ENCODE measurements at places on chromosomes 16 and 17.

- DNase-seq: no peak
Measured at GRCh38 chr17:65794572-65794971, 233.1 kb upstream of the AXIN2 start.

- DNase-seq: no peak
Measured at GRCh38 chr17:17683710-17684365, 2.6 kb downstream of the RAI1 start.

DNA sequence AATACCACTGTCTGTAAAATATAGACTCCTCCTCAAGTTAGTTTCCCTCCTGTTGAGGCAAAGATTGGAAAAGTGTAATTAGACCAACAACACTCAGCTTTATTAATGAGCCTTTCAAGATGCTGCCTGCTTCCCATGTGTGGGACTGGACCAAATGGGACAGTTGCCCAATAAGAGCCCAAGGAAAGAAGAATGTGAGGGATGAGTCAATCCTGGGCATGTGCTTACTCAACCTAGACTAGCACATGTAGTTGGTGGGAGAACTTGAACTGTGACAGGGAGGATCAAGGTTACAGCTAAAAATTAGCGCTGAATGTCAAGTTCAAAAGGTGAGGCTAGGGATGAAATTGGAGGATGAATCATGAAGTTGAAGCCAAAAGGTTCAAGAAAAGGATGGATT, 435.5 kb downstream of the CA10 start:
- no peak for DNase-seq

DNA sequence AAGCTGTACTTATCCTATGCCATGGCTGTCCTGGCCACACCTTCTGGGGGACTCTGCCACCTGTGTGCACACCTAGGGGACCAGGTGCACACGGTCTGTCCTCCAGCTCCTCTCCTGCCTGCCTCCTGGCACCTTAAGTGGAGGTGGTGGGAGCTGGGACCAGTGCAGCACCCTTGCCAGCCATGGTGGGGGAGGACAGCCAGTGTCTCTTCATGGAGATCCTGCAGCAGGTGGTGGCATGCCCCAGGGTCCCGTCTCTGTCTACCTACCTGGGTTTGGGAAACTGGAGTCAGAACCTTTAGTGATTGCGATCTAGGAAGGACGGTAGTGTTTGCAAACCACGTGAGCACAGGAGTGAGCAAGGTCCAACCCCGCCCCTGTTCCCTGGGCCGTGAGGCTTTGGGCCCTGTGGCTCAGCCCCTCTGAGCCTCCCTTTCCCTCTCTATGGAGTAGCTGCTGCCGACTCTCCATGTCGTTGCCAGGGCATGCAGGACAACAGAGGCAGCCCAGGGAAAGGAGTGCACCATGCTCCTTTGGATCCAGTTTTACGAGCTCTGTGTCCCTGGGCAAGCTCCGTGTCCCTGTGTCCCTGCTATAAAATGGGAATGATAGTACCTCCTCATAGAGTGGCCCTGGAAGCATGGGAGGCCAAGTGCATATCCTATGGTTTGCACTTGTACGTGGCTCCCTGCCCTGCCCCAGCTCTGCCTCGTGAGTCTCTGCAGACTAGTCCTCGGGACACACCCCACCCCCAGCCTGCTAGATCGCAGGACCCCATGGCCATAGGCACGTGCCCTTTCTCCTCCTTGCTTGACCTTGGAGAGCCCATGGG, 7.1 kb downstream of the ADGRG1 start:
- no peak for DNase-seq

GRCh38 chr17:44782326-44782850, 23.6 kb downstream of the ADAM11 start:
- DNase-seq: no peak

DNA sequence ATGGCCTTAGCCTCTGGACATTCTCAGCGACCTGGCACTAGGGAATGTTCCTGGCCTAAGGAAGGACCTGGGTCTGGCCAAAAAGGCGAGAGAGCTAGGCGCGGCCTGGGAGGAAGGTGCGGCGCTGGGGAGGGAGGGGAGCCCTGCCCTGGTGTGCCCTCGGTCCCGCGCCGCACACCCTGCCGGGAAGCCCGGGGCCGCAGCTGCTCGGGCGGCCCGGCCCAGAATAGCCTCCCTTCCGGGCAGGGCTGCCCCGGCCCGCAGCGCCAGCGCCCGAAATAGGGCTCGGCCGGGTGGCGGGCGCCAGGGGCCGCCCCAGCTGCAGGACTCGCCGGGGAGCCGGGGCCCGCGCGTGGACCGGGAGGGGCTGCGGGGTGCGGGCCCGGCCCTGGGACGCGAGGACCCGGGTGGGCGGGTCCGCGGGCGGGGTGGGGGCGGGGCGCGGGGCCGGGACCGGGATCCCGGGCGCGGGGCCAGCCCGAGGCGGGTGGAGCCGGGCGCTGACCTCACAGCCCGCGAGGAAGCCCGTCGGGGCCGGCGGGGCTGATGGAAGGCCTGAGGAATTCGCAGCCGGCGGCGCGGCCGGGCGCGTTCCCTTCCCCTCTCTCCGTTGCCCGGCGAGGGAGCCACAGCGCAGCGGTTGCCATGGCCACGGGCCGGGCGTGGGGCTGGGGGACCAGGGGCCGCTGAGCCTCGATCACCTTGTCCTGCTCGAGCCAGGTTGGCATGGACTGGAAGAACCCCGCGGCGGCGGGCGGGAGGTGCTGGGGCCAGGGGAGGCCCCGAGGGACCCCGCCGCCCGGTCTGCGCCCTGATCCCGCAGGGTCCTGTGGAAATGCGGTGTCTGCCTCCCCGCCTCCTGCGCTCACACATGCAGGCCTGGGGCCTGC, 18.1 kb downstream of the SOCS3 start:
- DNase-seq: no peak

DNA sequence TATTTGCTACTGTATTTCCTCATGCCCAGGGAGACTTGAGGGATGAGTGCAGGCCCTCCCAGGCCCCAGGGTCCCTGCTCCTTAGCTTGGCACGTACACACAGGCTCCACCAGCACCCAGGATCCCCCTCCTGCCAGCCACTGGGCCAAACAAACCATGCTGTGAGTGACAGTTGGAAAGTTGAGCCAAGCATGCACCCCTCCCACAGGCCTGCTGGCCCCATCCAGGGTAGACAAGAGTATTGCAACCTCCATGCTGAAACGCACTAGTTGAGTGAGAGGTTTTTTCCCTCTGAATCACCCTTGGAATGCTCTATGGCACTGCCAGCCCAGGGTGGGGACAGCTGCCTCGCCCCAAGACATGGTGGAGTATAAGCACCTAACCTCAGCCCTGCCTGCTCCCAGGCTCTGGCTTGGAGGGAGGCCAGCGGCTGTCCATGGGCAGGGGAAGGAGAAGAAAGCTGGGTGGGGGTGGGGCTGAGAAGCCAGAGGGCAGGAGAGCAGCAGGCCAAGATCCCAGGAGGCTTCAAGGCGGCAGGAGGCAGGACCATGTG, 49.6 kb downstream of the PITPNM3 start:
- DNase-seq: no peak

DNA sequence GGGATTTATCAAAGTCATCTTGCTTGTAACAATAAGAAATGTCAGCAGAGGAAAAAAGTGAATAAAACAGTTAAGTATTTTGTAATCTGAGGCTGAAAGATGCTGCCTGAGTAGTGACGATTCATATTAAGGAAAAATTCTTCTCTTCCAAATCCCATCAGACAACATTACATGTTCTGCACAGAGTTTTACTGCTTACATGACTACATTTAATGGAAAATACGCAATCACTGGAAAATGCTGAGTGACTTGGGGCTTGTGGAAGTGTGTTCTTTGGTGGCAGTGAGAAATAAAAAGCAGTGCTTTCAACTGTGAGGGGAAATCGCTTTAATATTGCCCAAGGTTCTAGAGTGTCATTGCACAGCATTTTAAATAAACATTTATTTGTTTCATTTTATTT, 1025.2 kb upstream of the GOT2 start:
- DNase-seq: no peak

DNA sequence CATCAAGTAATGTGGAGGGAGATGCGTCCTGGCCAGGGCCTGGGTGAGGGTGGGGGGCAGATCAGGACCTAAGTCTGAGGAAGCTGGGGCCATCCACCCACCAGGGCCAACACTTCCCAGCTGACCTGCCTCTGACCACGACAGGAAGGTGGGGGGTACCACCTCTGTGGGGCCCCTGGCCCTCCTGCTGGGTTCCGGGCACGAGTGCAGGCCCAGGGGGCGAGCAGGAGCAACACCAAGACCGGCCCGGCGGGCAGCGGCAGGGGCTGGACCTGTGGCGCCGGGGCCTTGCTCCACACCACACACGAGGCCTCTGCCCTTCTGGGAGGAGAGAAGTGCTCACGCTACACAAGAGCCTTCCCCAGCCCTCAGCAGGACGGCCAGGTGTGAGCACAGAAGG, 13.3 kb downstream of the PDIA2 start:
- DNase-seq: no peak

DNA sequence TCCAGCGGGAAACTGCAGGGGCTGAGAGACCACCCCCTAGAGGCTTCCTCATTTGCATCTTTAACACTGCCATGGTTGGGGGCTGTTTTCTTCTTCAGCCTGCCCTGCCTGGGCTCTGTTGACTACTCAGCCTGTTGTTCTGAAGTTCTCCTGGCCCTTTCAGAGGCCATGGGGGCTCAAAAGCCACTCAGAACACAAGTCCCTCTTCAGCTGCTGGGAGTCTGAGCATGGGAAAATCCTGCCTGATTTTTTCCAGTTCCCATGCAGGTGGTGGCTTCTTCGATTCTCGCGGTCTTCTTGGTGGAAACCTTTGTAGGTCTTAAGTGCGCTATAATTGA, 36.3 kb downstream of the PLCG2 start:
- no peak for DNase-seq

DNA sequence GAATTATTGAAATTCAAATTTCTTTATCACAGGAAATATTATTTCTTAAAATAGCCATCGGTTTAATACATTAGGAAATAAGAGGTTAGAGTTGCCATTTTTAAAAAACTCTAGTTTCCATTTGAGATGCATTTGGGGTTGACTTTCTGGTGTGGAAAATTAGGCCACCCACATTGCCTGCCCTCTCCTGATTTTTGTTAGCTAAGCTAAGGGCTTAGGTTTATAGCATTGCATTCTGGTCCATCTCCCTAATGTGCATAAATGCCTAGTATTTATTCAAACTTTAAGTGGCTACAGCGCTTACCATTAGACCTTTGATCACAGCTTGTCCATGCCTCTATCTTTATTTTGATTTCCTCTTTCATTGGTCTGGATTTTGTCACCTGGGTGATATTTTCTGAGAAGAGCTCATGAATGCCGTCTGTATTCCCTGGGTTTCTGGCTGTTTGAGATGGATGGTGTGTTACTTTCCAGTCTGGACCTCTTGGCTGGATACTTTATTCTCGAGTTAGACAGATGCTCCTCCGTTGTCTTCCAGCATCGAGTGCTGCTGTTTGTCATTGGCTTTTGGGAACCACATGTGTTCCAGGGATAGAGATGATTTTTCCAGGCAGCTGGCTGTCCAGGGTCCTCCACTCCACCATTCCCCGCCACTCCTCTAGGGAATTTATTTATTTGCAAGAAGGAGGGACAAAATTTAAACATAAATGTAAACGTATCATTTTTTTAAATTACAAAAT, 120.3 kb downstream of the KATNIP start:
- no peak for DNase-seq

DNA sequence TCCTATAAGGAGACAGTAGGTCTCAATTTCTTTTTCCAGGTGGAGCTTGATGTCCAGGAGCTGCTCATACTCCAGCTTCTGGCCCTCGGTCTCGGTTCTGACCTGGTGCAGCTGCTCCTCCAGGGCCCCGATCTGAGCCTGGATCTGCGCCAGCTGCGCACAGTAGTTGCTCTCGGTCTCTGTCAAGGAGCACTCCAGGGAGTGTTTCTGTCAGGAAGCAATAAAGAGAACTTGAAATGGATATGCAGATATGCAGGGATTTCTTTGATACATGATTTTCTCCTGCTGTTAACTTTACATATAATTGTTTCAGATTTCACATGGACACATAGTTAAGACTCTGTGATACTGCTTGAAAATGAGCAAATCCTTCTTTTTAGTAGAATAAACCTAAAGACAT, 4.7 kb downstream of the KRT25 start:
- DNase-seq: no peak

GRCh38 chr17:59890720-59891119, 2.0 kb downstream of the TUBD1 start:
- no peak for DNase-seq

All from NCI-H1417 treated with DMSO at 0.1 percent for 48 hours (cell line).